Adrenal gland (tissue), 19 donors: ENCODE measurements at places on chromosomes 5 and 9.

DNA sequence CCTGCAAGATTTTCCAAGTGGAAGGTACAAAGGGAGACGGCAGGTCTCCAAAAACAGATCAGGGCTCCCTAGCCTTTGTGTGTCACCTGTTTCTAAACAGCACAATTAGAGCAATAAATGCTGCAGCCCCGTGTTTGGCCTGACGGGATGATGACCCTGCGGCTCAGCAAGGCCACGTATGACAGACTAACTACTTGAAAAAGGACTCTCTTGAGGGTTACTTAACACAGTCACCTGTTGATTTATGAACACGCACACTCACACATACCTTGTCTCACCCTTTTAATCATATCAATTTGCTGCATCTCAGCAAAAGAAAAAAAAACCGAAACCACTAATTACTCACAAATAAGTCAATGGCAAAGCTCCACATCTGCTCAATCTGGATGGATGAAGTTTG is 199.6 kb upstream of the GAS1 start:
- H3K4me1 ChIP-seq: peaks cover 12% of the 10 kb centered on the region
- H3K27ac ChIP-seq: no peak overlapping the region
- no peak overlapping the region for H3K4me3 ChIP-seq
- H3K36me3 ChIP-seq: no peaks in the 10 kb centered on the region
- H3K27me3 ChIP-seq: no peaks in the 10 kb centered on the region

GRCh38 chr5:142008813-142009212 is 4.0 kb downstream of the GNPDA1 start:
- no peaks in the 10 kb centered on the region for H3K27me3 ChIP-seq
- H3K4me1 ChIP-seq: peaks cover 8% of the 10 kb centered on the region
- no peak for DNase-seq
- H3K4me3 ChIP-seq: no peak overlapping the region
- H3K36me3 ChIP-seq: peaks cover 24% of the 10 kb centered on the region
- H3K27ac ChIP-seq: no peak overlapping the region

DNA sequence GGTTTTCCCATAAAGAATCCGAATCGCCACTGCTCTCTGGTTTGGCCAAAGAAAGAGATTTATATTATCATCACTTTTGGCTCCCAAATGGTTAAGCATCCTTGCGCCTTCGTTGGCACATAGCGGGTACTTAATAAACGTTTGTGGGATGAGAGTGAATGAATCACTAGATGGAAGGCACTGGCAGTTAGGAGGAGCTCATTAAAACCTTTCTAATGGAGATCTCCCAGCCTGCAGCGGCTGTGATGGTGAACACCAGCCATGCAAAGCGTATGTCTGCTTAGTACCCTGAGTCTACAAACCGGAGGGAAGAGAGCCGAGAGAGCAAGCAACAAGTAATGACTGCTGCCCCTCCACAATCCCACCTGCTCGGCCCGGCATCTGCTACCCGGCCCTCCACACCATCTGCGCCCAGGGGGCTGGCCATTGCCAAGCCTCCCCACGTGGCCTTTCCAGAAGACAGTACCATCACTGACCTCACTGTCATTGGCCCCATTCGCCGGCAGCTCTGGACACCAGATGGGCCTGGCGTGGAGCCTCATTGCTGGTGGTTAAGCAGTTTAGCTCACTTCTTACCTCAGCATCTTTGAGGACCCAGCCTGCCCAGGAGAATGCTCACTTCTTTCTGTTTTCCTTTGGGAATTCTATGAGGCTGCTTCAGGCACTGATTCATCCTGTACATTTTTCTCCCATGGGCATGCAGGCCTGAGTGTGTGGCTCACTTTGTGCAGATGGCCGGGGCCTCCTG is 39.3 kb upstream of the ANKRD33B start:
- H3K27ac ChIP-seq: no peak overlapping the region
- no peaks in the 10 kb centered on the region for H3K4me1 ChIP-seq
- no peak overlapping the region for H3K4me3 ChIP-seq
- no peak for DNase-seq
- no peaks in the 10 kb centered on the region for H3K36me3 ChIP-seq
- no peaks in the 10 kb centered on the region for H3K27me3 ChIP-seq

DNA sequence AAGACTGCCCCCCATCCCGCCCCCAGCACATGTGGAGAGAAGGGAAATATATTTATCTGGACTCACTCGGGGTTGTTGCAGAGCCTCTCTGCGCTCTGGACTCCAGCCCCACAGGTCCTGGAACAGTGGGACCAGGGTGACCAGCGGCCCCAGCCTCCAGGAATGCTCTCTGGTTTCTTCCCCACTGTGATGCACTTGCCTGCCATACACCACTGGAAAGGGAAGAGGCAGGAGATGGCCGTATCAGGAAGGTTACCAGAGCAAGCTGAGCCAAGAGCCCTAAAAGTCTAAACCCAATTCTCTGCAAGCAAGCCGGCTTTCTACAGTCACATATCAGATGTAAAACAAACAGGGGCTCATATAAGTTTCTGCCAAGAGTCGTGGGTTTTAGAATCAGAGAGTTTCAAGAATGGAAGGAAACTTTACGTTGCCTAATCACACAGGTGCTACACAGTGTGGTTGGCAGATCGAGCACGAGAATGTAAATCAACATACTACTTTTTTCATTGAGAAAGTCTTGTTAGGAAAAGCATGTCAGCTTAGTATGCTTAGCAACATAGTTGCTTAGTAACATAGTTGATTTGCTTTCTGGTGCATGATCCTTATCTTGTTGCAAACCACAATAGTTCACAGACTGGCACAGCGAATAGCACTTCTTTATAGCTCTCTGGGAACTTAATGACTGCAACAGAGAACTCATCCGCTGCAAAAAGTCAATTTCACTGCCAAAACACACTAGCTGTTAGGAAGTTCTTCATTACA is 201.2 kb downstream of the TARS1 start:
- no peaks in the 10 kb centered on the region for H3K27me3 ChIP-seq
- no peak for DNase-seq

DNA sequence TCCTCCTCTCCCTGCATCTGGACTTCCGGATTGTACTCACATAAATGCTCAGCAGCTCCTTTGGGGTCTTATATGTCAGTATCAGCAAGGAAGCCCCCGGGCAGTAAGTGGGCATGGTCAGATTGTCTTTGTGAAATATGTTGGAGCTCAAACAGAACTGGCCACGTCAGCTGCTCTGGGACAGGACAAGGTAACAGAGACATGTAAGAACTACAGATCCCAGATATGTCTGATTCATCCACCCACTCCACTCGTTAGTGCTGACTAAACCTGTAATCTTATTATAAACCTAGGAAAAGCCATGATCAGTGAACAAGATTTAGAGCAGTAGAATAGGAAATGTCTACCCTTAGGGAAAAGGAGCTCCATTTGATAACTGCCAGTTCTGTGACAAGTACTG is 561.8 kb downstream of the CETN3 start:
- H3K27ac ChIP-seq: no peak overlapping the region
- no peaks in the 10 kb centered on the region for H3K36me3 ChIP-seq
- H3K27me3 ChIP-seq: no peaks in the 10 kb centered on the region
- DNase-seq: no peak
- no peaks in the 10 kb centered on the region for H3K4me1 ChIP-seq

DNA sequence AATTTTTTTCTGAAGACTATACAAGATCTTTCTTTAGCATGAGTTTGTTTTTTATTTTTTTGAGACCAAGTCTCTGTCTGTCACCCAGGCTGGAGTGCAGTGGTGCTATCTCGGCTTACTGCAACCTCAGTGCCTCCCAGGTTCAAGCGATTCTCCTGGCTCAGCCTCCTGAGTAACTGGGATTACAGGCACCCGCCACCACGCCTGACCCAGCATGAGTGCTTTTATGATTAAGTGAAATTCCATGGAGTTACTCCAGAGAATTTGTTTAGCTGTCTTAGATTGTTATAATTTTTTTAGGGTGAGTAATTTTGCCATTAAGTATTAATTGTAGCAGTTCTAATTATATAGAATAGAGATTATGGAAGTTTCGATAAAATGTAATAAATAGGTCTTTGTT is 14.3 kb downstream of the YTHDC2 start:
- no peaks in the 10 kb centered on the region for H3K27me3 ChIP-seq
- DNase-seq: no peak
- H3K4me3 ChIP-seq: no peak overlapping the region
- no peak overlapping the region for H3K27ac ChIP-seq
- peaks cover 4% of the 10 kb centered on the region for H3K4me1 ChIP-seq
